Right ventricle myocardium inferior (tissue), 1 donor: ENCODE measurements at places on chromosomes 7 and 10.

DNA sequence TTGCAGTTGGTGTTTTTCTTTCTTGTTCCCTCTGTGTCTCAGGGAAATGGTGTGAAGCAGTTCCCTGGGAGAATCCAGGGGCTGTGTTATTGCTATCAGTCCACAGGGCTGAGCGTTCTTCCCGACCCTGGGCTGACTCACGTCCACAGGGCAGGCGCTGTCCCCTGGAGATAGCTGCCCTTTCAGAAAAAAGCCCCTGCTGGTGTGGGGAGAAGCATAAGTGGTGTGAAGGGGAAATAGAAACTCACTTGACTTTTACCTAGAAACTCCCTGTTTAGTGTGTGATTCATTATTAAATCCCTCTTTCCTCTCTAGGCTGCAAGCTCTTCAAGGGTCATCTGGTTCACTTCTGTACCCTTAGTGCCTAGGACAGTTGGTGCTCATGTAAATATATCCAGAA is 63.3 kb upstream of the SMNDC1 start:
- no peak for DNase-seq

DNA sequence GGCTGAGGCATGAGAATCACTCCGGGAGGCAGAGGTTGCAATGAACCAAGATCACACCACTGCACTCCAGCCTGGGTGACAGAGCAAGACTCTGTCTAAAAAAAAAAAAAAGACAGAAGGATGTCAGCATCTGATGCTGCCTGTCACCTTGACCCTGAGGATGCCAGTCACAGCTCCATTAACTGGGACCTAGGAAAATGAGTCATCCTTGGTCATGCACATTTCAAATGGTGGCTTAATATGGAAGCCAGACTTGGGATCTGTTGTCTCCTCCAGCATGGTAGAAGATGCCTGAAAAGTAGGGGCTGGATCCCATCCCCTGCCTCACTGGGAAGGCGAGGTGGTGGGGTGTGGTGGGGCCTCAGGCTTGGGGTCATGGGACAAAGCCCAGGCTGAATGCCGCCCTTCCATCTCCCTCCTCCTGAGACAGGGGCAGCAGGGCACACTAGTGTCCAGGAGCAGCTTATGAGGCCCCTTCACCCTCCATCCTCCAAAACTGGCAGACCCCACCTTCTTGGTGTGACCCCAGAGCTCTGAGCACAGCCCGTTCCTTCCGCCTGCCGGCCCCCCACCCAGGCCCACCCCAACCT is 1.3 kb downstream of the NOS3 start:
- no peak for DNase-seq

- no peak for DNase-seq
These were observed 9.8 kb downstream of the CLRN3 start for GRCh38 chr10:127882801-127883459.

GRCh38 chr7:135977007-135977741 is at the start of gene MTPN:
TSS of gene MTPN (minus strand) at chr7:135977359. CDS start at chr7:135977100, 259 bp downstream.
- DNase-seq = peak; percentile 100

DNA sequence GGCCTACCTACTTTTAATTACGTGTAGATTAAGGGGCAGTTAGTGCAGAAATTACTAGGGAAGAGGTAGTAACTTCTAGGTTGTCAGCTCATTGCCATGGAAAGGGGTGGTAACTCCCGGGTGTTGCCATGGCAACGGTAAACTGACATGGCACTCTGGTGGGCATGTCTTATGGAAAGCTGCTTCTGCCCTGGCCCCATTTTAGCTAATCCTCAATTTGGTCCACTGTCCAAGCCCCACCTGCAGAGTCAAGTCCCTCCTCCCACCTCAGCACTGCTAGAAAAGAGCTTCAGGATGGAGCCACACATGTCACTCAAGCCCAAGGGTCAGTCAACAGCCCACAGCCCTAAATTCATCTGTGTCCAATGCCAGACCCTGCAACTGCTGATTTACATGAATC is 7.5 kb upstream of the ZKSCAN1 start:
- no peak for DNase-seq

DNA sequence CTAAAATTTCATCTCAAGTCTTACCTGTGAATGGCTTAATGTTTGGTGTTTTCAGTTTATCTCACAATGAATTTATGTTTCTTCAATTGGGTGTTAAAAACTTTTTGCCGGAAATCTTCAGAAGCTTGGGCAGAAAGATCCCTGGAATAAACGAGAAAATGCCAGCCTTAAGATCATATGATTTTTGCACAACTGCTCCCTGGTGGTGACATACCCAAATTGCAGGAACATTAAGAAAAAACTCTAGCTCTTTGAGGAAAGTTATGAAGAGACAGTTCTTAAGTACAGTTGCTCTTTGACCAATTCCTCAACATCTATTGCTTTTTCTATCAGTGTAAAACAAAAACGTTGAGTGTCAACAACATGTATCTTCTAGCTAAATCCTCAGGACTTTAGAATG is 48.2 kb upstream of the CREB5 start:
- no peak for DNase-seq

- DNase-seq = no peak
These were observed 3.8 kb downstream of the SHTN1 start for GRCh38 chr10:117001144-117001543.

DNA sequence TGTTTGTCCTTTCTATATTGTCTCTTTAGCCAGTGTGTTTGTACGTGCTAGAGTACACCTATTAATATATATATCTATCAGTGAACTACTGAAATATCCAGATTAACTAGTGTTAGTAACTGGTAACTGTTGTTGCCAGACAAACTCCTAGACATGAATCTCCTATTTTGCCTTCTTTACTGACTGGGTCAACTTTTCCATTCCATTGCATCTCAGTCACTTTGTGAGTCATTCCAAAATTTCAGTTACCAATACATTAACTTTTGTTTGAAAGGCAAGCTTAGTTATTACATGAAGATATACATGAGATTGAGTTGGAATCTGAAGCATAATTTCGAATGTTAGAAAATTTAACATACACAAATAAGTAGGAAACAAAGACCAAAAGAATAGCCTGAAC is 51.4 kb downstream of the BTAF1 start:
- no peak for DNase-seq

- peak; percentile 63 for DNase-seq
These were observed 37.2 kb downstream of the HTRA1 start for GRCh38 chr10:122498521-122498920.

- DNase-seq = no peak
These were observed 574.6 kb downstream of the GALNT17 start for GRCh38 chr7:71706597-71706975.

- DNase-seq = no peak
These were observed 148.3 kb downstream of the ARID5B start for GRCh38 chr10:62049624-62050345.

DNA sequence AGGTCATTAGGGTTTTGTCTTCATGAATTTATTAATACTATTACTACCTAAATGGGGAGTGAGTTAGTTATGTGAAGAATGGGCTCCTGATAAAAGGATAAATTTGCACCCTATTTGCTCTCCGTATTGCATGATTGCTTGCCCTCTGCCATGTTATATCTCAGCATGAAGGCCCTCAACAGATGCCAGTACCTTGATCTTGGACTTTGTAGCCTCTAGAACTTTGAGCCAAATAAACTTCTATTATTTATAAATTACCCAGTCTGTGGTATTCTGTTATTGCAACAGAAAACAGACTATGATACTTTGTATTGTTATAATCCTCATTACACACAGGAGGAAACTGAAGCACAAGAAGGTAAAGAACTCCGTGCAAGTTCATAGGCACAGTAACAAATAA is 150.8 kb downstream of the AGMO start:
- DNase-seq = no peak

GRCh38 chr7:98902523-98902922 is 24.2 kb downstream of the TRRAP start:
- no peak for DNase-seq

- no peak for DNase-seq
These were observed 52.3 kb upstream of the RET start for GRCh38 chr10:43024524-43024923.

DNA sequence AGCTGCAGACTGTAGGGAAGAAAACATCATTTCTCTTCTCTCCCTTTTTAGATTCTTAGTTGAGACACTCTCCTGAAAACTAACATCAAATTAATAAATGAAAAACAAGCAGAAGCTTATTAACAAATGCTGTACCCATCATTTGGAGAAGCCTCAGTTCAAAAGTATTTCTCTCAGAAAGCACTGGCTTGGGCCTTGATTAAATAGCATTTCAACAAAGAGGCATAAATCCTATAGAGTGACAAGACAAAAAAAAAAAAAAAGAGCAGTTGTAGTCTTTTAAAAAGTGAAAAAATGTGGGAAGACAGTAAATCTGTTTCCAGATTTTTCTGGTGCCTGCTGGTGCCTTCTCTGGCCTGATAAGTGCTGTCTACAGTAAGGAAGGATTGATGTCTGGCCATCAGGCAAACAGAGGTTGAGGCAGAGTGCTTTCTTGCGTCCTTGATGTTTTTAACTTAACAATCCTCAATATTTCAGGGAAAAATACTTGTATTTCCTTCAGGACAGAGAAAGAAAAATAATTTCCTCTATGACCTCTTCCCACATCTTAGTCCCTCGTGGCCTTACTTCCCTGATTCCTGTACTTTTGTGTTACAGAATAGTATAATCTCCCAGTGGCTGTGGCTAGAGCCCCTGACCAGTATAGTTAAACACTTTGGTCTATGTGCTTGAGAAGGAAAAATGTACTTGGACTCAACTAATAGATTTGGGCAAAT is 300.5 kb downstream of the HGF start:
- DNase-seq = no peak

GRCh38 chr10:12375076-12375504 is 25.7 kb downstream of the CAMK1D start:
- DNase-seq = no peak

GRCh38 chr7:94325122-94325475 is 69.6 kb upstream of the COL1A2 start:
- no peak for DNase-seq

DNA sequence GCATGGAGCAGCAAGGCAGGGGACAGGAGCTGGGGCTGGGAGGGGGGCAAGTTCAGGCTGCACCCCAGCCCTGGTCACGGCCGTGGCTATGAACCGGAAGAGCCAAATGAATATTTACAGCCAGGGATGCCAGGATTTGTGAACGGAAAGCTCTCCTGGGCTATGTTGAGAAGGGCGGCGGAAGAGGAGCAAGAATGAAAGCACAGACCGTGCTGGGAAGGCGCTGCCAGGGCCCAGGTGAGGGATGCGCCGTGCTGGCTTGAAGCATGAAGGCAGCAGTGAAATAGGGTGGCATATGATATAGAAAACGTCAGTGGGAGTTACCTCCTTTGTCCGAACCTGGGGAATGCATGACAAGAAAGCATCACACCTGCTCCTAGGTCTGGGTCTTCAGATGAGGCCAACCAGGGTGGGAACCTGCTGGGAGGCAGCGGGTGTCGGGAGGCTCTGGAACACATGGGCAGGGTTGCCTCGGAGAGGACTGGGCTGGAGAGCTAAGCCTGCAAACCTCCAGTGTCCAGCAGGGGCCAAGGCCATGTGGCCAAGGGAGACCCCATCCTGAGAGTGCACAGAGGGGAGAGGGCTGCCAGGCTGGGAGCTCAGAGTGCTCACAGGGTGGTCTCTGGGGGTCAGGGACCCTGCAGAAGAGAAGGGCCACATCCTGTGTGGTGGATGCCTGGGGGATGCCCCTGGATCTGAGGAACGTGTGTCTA is 120.6 kb upstream of the TCERG1L start:
- DNase-seq = no peak

DNA sequence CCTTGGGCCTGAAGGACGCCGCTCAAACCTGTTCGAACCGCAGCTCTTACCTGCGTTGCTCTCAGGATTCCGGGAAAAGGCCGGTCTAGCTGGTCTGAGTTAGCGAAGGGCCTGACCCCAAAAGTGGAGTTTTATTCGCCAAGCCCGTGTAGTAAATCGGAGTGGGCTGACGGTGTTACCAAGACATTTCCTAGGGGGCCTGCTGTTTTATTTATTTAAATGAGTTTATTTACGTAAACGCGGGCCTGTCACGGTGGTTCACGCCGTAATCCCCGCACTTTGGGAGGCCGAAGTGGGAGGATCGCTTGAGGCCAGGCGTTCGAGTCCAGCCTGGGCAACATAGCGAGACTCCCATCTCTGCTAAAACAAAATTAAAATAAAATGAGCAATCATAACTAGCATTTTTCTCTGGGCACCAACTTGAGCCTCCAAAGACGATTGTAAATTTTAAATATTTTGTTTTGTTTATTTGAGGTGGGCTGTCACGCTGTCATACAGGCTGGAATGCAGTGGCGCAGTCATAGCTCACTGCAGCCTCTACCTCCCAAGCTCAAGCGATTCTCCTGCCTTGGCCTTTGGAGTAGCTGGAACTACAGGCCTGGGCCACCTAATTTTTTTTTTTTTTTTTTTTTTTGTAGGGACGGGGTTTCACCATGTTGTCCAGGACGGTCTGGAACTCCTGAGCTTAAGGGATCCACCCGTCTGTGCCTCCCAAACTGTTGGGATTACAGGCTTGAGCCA is 903 bp downstream of the ZNF655 start:
- no peak for DNase-seq

GRCh38 chr10:121753726-121754476 is 155.7 kb upstream of the FGFR2 start:
- DNase-seq = no peak

- no peak for DNase-seq
These were observed 208.5 kb downstream of the PLXNA4 start for GRCh38 chr7:132367795-132368194.

GRCh38 chr10:132411561-132412253 is 14.7 kb downstream of the PWWP2B start:
- DNase-seq = peak; percentile 77

DNA sequence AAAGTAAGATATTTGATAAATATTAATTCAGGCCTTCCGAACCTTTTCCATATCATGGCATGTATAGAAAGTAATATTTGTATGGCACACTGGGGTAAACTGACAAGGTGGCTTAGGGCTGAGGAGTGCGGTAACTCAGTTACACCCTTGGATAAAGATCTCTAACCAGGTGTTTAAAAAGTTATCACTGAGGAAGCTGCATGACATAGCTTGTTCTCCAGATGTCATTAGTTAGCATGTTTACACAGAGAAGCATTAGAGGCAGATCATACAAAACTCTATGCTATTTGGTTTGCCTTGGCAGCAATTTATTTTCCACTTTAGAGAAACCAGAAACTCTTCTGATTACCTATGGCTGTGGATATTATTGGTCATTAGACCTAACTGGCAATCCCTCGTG is 118.2 kb downstream of the ST7 start:
- no peak for DNase-seq

DNA sequence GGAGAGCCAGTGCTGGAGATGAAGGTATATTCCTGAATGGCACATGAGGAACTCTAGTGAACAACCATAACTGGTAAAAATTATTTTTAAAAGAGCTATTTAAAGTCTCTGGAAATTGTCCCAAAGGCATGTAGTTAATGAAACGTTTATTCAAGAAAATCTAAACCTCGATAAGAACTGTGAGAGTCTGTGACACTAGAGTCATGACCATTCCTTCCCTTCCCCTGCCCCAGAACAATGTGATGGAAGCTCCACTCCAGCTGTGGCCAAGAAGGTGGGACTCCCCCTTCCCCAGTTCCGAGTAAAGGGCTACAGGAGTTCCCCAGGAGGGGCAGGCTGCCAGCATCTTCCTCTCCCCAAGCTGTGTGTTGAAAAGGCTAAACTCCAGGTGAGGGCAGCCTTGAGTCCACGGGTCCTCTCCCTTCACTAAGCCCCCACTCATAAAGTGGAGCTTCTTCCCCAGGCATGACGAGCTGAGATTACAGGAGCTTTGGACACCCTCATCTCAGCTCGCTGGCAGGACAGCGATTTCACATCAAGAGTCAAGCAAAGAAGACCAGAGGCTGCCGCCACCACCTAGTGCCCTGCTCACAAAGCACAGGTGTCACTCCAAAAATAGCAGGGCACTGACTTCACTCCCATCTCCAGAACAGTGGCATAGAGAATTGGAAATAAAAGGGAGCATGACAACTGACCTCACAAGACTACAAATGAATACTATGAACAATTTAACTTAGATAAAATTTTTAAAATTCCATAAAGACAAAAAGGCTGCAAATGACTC is 68.5 kb downstream of the NHLRC2 start:
- DNase-seq = no peak
